Tibial nerve (tissue), 4 donors: ENCODE measurements at places on chromosomes 1 and 21.

GRCh38 chr1:19461220-19461554 lies 24.2 kb downstream of the CAPZB start:
- no peak for DNase-seq

- DNase-seq, result no peak
Observed at GRCh38 chr1:26395754-26396153, 14.9 kb upstream of the LIN28A start.

DNA sequence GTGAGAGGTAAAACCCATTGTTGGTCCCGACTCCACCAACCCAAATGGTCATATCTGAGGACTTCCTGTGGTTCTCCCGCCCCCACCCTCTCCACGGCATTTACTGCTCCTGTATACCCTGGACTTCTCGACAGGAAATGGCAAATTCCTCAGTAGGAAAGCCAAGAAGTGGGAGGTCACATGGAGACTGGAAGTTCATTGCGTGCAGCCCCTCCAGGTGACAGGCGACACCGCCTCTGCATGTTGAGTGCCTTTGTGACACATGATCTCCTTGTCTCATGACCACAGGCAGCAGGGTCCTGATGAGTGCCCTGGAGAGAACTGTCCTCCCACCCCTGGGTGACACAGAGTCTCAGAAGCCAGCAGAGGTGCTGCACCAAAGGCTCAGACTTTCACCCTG lies 24.2 kb downstream of the ERG start:
- DNase-seq, result no peak

GRCh38 chr1:40637470-40638007 lies 27.9 kb downstream of the RIMS3 start:
- DNase-seq, result no peak

- DNase-seq, result no peak
Observed at GRCh38 chr1:195828325-195828724, 779.9 kb downstream of the KCNT2 start.

GRCh38 chr1:79551321-79551720 lies 544.8 kb upstream of the ADGRL4 start:
- no peak for DNase-seq

DNA sequence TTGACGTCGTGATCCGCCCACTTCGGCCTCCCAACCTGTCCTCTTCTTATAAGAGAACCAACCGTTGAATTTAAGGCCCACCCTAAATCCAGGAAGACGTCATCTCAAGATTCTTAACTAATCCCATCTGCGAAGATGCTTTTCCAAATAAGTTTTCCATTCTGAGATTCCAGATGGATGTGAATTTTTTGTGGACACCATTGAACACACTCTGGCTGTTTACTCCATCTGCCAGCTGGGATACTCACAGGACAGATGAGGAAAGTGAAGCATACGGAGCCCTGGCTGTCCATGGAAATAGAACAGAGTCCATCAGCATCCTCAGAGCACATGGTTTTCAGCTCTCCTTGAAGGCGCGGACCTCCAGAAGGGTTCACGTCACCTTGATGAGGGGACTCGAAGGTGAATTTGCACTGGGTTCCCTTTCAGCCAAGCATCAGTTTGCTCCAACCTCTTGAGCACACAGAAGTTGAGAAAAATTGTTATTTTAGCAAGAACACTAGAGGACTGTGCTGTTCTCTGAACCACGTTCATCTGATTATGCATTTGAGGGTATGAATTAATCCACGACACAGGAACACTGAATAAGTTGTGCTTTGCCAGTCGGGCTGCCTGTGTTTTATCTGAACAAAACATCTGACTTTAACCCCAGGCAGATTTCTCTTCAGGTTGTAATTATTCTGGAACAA lies 68.6 kb downstream of the KAZN start:
- no peak for DNase-seq

DNA sequence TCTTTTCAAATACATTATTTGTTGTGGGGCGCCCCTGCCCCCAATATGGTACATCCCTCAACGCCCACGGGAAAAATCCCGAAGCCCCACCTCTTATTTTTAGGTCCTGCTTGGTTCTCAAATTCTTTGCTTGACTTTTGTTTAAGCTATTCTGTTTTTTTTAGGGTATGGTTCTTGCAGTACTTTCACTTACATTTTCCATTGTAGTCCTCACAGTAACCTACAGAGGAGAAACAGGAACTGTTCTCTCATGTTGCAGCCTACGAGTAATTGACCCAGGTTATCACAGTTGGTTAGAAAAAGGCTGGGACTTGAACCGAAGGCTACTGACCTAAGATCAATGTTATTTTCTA lies 697 bp upstream of the C21orf91 start:
- peak; percentile 23 for DNase-seq

- DNase-seq, result no peak
Observed at GRCh38 chr1:46558966-46559365, 7.5 kb upstream of the KNCN start.

- no peak for DNase-seq
Observed at GRCh38 chr1:157364612-157365011, 187.7 kb downstream of the FCRL5 start.

- no peak for DNase-seq
Observed at GRCh38 chr1:155219592-155220031, 11.1 kb downstream of the MTX1 start.

- DNase-seq, result no peak
Observed at GRCh38 chr1:208782186-208782585, 538.0 kb upstream of the PLXNA2 start.

GRCh38 chr1:36836196-36836883 lies 198.0 kb downstream of the GRIK3 start:
- no peak for DNase-seq

GRCh38 chr1:45923343-45923742 lies 119.9 kb downstream of the MAST2 start:
- no peak for DNase-seq

GRCh38 chr21:44323591-44323990 lies 15.6 kb downstream of the CFAP410 start:
- DNase-seq, result no peak

DNA sequence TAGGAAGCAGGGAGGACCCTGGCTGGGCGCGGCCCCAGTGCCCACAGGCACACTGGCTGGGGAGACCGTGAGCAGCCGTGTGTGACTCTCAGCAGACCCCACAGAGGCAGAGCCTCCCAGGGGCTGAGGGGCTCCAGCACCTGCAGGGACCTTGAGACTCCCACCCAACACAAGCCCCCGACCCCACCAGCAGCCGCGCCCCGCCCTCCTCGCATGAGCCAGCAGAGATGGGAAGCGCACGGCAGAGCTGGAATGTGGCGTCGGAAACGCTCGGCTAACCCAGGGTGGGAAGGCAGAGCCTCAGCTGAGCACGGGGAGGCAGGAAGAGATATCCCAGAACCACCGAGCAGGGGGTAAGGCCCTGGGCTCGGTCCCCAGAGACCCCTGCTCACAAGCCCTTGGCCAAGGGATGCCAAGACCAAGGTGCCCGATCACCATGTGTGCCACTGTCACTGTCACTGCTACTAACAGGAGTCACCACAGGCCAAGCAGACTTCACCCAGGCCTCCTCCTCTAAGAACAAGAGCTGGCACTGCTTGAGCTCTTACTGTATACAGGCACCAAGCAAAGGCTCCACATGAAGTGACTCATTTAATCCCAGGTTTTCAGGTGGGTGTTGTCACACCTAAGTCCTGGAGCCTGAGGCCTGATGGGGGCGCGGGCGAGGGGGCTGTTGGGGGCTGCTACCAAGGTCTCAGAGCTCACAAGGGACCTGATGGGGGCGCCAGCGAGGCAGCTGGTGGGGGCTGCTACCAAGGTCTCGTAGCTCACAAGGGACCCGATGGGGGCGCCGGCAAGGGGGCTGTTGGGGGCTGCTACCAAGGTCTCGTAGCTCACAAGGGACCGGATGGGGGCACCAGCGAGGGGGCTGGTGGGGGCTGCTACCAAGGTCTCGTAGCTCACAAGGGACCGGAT lies 20.1 kb downstream of the MEGF6 start:
- no peak for DNase-seq

- DNase-seq, result no peak
Observed at GRCh38 chr1:224528900-224529299, 87.2 kb upstream of the CNIH3 start.

DNA sequence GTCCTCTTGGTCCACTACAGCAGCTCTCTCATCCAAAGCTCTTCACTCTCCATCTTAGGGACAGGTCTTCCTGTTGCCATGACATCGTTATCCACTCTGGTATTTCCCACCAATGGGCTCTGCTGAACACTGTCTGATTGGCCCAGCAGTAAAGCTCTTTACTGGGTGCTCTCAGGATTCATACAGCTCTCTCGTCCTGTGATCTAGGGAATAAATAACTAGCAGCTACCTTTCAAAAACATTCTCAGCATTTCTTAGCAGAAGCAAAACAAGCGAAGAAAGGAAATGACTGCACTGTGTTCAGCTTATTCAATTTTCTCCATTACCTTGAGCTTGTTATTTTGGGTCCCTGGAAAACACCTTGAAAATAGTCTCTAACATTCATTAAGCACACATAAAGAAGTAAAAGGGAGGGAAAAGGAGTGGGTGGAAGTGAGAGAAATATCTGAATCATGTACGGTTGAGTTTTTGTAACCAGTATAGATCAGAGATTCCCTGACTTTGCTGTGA lies 163.4 kb upstream of the SGIP1 start:
- no peak for DNase-seq

DNA sequence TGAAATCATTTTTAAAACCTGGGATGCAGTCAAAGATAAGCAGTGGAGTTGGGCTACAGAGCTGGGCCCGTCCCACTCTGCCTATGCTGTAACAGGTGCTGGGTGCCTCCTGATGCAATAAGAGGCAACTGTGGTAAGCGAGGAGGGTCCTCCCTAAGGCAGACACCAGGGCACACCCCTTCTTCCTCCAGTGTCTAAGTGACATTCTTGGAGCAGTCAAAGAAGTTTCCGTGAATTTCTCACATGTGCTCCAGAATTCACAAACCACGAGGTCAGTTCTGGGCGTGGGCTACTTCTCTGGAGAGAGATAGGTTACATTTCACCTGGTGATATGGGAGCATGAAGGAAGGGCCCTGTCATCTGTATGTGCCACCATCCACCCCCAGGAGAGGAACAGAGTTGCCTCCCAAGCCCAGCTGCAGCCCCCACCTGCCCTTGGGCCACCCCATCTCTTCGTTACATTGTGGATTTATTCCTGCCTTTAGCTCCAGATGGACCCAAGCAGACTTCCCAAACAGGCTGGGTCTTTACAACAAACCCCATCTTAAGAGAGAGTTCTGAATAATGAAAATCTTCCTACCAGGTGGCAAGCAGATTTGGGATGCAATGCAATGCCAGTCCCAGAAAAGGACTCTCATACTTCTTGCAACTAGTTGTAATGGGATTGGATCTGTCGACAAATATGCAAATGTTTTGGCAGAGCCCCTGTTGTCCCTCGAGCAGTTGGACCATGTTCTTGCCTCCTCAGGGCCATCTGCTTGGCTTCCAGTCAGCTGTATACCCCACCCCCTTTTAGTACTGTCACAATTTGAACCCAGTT lies 82.5 kb upstream of the CNTN2 start:
- DNase-seq, result no peak

DNA sequence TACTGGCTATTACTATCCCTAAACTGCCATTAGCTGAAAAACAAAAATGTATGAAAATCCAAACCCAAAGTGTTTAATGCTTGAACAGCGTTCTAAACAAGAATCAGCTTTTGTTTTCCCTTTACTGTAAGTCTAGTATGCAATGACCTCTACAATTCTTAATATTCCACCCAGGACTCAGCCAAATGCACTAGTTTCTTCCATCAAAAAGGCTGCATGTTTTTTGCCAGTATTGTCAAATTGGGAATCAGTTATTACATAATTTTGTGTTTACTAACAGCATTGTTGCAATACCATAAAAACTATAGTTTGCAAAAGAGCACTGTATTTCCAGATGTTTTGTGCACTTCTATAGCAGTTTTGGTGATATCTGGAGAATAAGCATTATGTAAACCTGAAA lies 634.5 kb downstream of the LTN1 start:
- no peak for DNase-seq

GRCh38 chr1:78038071-78038470 lies 7.7 kb upstream of the GIPC2 start:
- DNase-seq, result no peak

GRCh38 chr1:225318706-225319575 lies 108.9 kb downstream of the LBR start:
- no peak for DNase-seq

GRCh38 chr1:234565132-234565531 lies 44.8 kb downstream of the IRF2BP2 start:
- no peak for DNase-seq

DNA sequence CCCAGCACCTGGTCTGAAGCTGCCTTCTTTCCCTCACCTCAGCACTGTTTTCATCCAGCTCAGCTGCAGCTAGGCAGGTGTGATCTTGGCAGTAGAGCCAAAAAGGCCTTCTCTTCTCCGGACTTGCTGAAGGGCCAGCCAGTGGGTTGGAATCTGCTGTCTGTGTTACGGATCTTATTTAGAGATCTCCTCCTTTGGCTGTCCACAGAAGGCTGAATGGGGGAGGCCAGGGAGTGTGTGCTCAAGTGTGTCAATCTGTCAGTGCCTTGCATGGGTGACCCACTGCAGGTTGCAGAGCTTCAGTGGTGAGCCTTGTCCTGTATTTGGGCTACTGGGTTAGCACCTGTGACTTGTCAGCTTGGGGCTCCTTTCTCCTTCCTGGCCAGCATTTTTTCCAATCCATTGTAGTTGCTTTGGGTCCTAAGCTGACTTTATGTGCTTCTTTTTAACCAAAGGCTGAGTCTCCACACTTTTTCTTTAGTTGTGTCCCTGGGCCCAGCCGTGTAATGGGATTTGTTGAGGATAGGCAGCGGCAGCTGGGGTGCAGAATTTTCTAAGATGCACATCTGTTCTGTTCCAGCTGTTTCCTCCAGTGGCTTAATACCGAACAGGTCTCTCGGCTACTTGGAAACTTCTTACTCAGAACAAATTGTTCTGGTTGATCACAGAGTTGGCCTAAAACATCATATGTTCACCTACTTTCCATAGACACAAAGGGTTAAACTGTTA lies 126.8 kb downstream of the PEX14 start:
- DNase-seq, result no peak

DNA sequence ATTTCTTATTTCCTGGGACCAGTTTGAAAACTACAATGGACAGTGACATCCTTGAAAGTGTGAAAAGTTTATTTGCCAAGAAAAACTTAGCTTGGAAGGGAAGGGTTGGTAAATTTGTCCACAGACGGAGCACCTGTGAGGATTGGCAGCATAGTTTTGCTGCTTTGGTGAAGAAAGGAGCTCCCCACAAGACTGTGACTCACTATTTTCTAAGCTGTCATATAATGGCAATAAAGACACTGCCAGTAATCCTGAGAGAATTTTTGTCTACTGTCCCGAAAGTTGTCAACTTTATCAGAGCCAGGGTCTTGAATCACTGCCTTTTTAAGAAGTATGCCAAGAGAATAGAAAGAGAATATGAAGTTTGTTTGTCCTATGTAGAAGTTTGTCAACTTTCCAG lies 230.8 kb downstream of the NEGR1 start:
- DNase-seq, result no peak

- DNase-seq, result no peak
Observed at GRCh38 chr1:94892604-94893254, 34.2 kb downstream of the CNN3 start.

- no peak for DNase-seq
Observed at GRCh38 chr21:41559658-41560631, 52.0 kb upstream of the TMPRSS2 start.

DNA sequence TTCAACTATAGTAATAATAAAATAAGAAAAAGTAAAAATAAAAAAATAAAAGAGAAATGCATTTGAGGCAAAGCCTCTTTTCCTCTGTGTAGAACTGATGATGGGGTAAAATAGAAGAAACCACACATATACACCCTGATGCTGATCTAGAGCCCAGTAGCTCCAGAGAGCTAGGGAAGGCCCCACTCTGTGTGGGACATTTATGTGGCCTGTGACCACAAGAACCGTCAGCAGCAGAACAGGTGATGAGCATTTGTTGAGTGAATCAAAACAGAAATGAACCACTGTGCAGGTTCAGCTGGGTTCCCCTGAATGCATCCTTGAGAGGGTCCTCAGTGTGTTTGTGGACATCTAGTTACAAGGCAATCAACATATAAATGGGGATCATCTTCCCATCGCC lies 221.8 kb upstream of the HOOK1 start:
- no peak for DNase-seq
